ENCODE measurements at places on chromosomes 6 and 20.

- no peak for DNase-seq
Measured at GRCh38 chr6:55456016-55456415, 123.0 kb downstream of the HMGCLL1 start.

GRCh38 chr20:59728722-59729430 lies 124.5 kb downstream of the PHACTR3 start:
- DNase-seq: no peak

GRCh38 chr6:152293404-152293803 lies 343.8 kb downstream of the SYNE1 start:
- DNase-seq: no peak

DNA sequence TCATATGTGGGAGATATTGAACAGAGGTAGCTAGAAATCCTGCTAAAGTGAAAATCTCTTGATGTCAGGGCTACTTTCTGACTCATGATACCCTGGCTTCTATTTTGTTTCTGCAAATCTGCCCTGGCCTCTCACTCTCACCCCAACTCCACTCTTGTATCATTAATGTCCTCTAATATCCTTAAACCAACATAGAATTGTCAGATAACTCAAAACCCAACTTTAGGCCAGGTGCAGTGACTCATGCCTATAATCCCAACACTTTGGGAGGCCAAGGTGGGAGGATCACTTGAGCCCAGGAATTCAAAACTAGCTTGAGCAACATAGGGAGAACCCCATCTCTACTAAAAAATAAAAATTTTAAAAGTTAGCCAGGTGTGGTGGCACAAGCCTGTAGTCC lies 33.8 kb upstream of the OSTM1 start:
- DNase-seq: no peak

GRCh38 chr6:130134582-130134981 lies 88.2 kb downstream of the SAMD3 start:
- no peak for DNase-seq

GRCh38 chr6:34288581-34288980 lies 39.8 kb upstream of the SMIM29 start:
- DNase-seq: no peak

GRCh38 chr20:32235331-32236047 lies 27.8 kb downstream of the POFUT1 start:
- DNase-seq: no peak

DNA sequence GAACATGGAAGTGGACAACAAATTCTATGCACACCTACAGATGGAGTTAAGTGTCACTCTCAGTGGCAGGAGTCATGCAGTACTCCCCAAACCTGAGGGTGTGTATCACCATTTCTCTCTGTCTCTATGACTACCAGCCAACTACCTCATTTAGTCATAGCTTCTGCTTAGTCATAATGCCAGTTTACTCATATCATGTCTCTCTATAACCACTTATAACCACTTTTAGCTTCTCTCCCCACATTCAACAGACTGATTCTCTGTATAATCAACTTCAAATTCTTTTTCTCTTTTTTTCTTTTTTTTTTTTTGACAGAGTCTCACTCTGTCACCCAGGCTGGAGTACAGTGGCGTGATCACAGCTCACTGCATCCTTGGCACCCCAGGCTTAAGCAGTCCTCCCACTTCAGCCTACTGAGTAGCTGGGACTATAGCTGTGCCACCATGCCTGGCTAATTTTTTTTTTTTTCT lies 13.8 kb upstream of the GTF3C6 start:
- DNase-seq: peak; percentile 67

- no peak for DNase-seq
Measured at GRCh38 chr20:56657879-56658278, 28.8 kb downstream of the TFAP2C start.

GRCh38 chr6:90190131-90190530 lies 106.5 kb downstream of the BACH2 start:
- DNase-seq: no peak

DNA sequence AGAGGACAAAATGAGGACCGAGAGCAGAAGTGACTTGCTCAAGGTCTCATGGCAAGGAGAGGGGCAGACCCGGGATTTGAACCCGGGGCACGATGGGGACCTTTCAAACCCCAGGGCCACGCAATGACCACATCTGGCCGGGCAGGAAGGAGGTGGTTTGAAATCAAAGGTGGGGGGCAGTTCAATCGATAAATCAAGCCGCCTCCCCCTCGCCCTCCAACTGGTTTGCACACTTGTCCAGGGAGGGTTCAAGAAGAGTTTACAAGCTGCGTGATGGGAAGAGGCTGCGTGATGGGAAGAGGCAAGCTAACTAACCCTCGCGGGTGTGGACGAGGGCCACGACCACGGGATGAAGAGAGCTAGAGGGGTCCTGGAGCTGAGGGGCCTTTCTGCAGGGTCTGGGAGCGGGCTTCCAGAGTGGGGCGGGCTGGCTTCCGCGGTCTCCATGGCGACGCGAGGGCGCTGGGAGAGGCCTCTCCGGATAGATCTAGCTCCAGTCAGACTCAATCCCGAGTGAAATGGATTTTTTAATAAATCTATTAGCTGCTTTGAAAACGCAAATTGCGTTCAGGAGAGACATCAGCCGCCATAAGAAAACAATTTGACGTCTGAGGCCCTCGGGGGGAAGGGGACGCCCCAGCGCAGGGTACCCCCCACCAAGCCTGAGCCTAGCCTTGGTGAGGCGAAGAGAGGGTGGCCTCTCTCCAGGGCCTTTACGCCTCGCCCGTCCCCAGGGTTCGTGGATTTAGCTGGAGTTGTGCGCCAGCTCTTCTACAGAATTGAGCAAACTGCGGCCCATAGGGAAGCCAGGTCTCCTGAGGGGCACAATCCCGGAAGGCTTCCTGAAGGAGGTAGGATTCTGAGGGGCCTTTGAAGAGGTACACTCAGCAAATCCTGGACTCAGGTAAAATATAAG lies 143.9 kb downstream of the GRM4 start:
- no peak for DNase-seq

- DNase-seq: no peak
Measured at GRCh38 chr20:25258828-25259227, 10.9 kb downstream of the PYGB start.

DNA sequence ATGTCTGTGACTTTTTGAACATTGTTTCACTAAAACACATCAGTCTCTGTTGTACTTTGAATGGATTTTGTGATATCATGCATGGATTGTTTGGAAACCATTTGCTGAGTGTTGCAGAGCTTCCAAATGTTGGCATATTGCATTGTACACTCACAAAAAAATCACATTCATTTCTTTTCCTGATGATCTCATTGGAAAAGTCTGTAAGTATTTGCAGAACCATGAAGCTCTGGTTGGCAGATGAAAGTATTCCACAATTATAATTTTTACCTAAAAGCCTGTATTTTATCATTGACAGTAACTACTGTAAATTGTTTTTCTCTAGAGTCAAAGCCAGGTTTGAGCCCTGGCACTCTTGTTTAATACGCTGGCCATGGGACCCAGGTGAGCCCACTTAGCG lies 42.1 kb downstream of the VAPB start:
- DNase-seq: no peak

DNA sequence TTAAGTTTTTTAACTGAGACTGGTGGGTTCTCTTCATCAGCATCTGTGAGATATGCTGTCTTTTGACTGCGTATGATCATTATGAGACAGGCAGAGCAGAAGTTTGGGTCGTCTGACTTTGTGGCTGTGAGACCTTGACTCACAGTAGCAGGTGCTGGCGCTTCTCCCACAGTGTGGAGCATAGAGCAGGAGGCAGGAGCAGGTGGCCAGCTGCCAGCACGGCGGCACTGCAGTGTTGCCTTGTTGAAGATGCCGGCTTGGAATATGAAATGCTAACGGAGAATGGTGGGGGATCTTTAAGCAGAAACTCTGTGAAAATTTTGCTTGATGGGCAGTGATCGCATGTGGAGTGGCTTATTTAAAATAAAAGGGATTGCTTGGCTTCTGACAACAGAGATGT lies 105.0 kb downstream of the TIAM2 start:
- DNase-seq: no peak

DNA sequence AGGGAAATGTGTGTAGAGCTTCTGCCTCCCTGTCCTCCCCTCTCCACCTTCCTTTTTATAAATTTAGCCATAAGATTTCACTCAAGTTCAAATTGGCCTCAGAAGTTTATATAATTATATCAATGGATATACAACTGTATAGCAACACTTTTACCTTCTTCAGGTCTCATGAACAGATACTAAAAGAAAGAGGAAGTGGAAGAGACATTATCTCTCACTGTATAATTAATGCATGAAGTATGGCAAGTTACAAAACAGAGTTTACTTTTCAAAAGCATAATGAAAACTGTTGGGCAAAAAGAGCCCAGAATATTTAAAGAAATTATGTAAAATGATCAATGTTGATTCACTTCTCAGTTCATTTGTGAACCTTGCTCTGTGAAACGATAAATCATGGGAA lies 99.7 kb downstream of the PDE7B start:
- no peak for DNase-seq

- no peak for DNase-seq
Measured at GRCh38 chr6:130927305-130927704, 100.1 kb downstream of the SMLR1 start.

- no peak for DNase-seq
Measured at GRCh38 chr6:132683543-132683942, 24.6 kb upstream of the TAAR1 start.

GRCh38 chr6:106702451-106703110 lies 73.2 kb downstream of the QRSL1 start:
- no peak for DNase-seq

GRCh38 chr20:36093025-36093803 lies 61.3 kb upstream of the EPB41L1 start:
- peak; percentile 45 for DNase-seq

DNA sequence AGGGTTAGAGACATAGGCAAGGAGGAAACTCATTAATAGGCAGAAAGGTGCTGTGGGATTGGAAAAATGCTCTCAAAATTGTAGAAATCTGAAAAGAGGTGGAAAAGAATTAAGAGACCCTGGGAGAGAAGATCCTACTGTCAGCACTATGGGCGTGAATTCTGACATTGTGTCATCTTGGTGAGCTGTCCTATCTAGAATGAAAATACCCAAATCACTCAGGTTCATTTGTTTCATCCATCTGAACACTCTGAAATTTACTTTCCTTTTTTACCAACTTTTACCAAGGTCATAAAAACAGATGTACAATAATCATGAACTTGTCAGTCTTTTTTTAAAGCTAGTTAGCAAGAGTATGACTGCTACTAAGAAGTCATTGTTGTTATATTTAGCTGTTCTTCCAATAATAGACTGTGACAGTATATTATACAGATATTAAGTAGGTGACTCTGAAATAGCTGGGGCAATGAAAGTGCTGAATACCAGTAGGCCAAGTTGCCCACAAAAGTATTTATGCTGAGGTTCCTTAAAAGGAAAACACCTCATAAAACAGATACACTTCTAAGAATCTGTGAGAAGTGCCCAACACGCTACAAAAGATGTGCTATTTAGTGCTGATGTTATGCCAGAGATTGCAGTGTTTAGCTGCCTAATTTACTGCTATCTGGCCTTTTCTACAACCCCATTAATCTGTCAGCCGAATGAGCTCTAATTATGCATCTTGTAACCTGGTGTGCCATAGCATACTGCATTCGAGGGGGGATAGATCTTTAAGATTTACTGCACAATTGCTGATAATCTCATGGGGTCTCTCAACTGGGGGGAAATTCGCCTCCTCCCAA lies 217.5 kb upstream of the SUPT3H start:
- no peak for DNase-seq

GRCh38 chr6:34508425-34508824 lies 42.5 kb downstream of the PACSIN1 start:
- no peak for DNase-seq

DNA sequence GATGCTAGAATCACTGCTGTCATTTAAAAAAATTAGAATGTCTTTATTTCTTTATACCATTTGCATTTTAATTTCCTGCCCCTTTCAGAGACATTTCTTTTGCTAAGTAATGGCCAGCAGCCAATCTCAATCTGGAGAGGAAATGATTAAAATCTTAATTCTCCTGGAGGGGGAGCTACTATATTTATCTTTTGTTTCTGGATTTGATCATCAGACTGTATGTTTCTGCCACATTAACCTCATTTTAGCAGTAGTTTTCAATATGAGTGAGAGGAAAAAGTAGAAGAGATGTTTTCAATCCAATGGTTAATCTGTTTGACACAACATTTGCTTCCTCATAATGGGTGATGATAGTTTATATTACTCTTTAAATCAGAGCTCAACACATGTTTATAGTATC lies 138.0 kb downstream of the FUT9 start:
- no peak for DNase-seq

GRCh38 chr6:70779934-70780333 lies 112.3 kb downstream of the SMAP1 start:
- no peak for DNase-seq

DNA sequence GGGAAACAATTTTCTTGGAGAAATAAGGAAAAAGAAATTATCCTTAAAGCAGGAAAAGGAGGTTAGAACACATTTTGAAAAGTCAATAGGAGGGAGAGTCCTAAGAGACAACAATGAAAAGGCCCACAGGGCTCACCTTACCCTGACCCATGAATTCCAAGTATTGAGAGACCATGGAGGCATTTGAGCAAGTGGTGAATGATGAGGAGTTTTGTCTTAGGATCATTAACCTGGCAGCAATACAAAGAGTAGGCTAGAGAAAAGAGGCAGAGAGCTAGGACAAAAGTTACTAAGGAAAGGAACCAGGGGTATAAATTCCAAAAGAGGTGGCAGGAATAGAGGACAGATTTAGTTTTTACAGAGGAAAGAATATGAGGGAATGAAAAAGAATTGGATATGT lies 44.7 kb downstream of the PACRG start:
- no peak for DNase-seq
